ENCODE measurements at places on chromosomes 5 and 9.

GRCh38 chr9:114382699-114383520 lies 4.9 kb downstream of the AKNA start:
- DNase-seq, result peak; percentile 66

DNA sequence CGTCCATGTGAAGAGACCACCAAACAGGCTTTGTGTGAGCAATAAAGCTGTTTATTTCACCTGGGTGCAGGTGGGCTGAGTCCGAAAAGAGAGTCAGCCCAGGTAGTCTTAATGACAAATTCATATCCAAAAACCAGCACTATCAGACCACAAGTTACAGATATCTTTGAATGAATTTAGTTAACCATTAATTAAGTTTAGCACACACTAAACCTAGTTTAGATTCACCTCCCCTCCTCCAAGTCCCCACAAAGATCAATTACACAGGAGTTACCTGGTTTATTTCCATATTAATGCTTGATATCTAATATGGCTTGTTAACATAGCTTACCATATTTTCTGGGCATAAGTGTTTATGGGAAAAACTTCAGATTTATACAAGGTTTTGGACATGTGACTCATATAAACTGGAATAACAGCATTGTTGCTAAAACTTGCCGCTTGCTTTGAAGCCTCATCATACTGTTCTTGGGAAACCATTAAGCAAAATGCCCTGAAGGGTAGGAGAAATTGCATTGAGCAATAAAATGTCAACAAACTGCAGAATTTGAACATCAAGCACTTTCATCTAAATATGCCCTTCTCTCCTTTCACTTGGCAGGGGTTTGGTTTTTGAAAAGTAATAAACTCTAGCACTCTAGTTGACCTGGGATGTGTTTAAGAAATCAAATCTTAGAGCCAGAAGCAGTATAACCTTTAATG lies 166.9 kb downstream of the SNCAIP start:
- DNase-seq, result no peak

GRCh38 chr9:5688109-5688508 lies 59.2 kb downstream of the RIC1 start:
- no peak for DNase-seq

GRCh38 chr9:91391412-91391811 lies 29.7 kb upstream of the AUH start:
- DNase-seq, result no peak

DNA sequence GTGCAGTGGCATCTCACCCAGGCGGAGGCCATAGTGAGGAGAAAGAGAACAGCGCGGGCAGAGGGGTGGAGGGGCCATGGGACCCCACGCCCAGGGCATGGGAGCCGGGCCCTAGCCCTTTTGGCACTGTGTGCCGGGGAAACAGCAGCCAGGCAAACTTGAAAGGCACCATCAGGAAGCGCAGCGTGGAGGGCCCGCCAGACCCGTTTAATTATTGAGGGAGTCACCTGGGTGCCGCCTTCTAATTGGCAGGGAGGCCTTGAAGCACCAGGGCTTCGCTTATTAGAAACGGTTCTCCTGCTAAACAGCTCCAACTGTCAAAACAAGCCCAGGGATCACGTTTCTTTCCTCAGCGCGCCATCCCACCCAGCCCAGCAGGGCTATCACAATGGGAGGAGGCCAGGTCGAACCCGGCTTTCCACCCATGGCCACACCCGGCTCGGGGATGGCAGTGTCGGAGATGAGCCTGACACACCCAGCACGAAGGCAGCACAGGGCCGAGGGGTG lies 104.6 kb upstream of the SARDH start:
- DNase-seq, result no peak

GRCh38 chr5:139668064-139668880 lies 20.1 kb downstream of the CXXC5 start:
- peak; percentile 46 for DNase-seq

- DNase-seq, result no peak
These were observed 129.4 kb downstream of the TRIM32 start for GRCh38 chr9:116816484-116816883.

GRCh38 chr9:136098844-136099243 lies 3.8 kb upstream of the NACC2 start:
- DNase-seq, result peak; percentile 31

DNA sequence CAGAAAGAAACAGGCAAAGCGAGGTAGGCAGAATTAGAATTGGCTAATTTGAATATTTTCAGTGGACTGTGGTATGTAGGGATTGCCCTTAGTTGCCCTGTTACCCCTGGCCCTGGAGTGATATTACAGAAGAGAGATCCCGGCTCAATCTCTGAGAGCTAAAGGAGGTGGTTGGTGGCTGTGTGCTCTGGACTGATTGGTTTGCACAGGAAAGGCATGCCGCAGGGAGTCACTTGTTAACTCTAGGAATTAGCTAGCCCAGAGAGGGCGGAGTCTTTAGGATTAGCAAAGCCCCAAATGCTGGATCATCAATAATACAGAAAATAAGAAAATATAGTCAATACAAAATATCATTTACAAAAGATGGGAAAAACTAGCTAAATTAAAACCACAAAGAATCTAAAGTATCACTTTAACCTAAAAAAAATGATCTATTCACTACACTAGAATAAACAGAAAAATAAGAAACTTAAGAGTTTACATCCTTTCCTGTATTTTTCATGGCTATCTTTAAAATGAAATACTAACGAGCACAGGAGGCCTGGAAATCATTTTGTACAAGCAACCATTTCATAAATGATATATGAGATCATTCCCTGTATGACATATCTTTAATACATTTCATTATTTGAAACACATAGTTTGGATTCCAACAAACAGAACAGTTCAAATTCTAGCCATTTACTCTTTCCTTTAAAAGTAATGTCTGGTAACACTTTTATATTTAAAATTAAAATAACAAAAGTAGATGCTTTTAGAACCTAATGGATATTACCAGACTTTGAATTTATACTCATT lies 71.1 kb downstream of the GNAQ start:
- DNase-seq, result no peak

- no peak for DNase-seq
These were observed 113.1 kb downstream of the FBXL7 start for GRCh38 chr5:15612915-15613635.

- DNase-seq, result no peak
These were observed 4.7 kb downstream of the SLC27A4 start for GRCh38 chr9:128344931-128345605.

GRCh38 chr5:104734046-104734445 lies 1171.5 kb upstream of the NUDT12 start:
- no peak for DNase-seq

DNA sequence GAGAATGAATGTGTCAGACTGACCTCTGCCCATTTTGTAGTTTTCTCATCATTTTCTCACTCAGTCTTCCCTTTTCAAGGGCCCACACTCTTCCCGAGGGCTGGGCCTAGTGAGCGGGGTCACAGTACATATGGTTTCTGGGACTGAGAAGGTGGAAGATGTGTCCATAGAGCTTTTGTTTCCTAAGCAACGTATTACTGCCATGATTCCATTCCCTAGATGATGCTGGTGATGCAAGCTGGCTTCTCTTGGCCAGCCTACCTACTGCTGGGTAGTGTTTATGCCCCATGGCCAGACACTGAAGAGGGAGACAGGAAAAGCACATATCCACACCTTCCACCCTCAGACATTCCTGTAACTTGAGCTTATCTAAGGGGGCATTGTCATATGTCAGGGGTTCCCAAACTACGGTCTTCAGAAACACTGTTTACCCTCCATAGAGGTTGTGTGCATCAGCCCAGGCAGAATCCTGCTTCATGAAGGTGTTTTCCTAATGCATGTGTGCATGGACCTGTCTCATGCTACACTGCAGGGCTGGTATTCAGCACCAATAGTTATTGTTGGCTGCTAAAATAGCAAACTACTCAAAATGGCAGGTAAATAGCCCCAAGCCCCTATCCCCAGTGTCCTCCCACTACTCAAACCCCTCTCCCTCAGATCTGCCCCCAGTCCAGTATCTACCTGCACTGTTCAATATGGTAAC lies 9.5 kb downstream of the IRF1 start:
- peak; percentile 1 for DNase-seq

DNA sequence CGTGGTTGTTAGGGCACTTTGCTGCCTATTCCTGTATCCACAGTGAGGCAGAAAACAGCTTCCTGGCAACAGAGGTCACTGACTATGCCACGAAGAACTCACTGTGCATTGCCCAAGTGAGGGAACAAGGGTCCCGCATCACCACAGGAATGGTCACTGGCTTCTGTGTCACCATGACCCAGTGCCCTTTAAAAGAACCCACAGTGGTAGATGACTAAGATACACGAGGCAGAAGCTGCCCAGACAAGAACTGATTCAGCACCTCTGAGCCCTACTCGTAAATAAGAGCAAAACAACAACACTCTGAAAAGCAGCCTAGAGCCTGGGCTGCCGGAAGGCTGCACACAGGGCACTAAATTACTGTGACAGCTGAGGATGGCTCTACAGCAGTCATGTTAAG lies 236.6 kb upstream of the RASEF start:
- no peak for DNase-seq

DNA sequence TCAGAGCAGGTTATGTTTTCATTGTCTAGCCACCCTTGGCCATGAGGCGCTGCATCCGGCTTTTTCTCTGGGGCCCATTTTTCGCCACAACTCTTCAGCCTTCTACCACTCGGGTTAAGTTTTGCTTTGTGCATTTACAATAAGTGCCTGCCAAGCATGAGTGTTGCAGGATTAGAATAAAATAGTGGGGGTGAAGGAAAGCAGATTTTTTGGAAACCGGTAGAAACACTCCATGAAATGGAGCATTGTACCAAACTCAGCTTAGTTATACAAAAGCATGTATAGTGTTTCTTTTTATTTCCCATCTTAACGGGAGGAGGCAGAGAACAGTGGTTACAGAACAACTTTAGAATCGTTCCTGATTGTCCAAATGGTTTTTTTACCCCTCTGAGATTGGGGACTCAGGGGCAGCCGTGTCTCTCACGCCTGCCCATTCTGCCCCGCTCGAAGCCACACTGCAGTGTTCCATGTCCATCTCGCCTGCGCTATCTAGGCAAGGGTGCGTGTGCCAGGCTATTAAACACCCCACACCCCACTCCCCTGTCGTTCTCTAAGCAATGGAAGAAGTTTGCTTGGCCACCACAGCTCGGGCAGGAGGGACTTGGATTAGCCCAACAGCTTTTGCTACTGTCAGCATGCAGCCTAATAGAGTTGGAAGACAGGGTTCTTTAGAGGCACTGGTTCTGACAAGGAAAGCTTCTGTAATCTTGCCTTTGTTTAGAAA lies 268.8 kb upstream of the WWC1 start:
- no peak for DNase-seq

DNA sequence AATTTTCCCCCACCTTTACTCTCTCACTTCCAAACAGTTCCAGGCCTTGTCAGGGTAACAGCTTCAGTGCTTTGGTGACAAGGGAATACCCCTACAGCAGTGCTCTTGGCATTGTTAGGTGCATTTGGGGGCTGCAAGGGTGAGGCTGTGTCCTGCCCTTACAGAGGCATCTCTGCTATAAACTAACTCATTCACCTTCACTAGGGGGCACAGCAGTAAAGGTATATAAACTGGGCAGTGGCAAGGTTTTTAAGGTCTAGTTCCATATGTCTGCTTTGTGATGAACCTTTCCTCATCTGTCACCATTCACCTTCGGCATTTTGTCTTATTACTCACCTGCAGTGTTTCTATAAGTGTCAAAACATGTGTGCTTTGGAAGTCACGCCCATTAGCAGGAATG lies 79.1 kb upstream of the GPR151 start:
- no peak for DNase-seq

GRCh38 chr9:33748633-33749304 lies 46.6 kb upstream of the PRSS3 start:
- DNase-seq, result peak; percentile 26

Measured in CD4-positive, alpha-beta T cell treated with Interleukin-17A for 4 hours (primary cell).